ENCODE measurements at places on chromosomes 16 and 17.

- no peaks in the 10 kb centered on the region for H3K36me3 ChIP-seq
- H3K4me3 ChIP-seq = no peak overlapping the region
- DNase-seq = no peak
- no peaks in the 10 kb centered on the region for H3K4me1 ChIP-seq
- no peaks in the 10 kb centered on the region for H3K27me3 ChIP-seq
- no peak overlapping the region for H3K27ac ChIP-seq
Observed at GRCh38 chr17:41871789-41872188, 6.6 kb upstream of the KLHL11 start.

DNA sequence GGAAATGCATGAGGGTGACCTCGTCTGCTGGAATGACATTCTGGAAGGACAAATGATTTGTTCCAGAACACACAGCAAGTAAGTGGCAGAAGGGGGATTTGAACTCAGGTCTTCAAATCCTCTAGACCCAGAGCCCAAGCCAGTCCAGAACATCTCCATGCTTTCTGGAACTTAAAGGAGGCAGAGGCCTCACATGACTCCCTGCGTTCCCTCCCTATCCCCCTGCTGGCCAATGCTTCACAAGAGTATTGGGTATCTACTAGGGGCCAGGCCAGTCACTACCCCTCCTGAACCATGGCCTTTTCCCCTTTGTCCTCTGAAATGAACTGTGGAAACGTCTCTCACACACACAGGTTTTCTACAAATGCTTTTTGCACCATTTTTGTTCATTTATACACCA is 7.6 kb upstream of the BEAN1 start:
- no peaks in the 10 kb centered on the region for H3K27me3 ChIP-seq
- H3K4me3 ChIP-seq = no peak overlapping the region
- DNase-seq = no peak
- H3K27ac ChIP-seq = no peak overlapping the region
- H3K36me3 ChIP-seq = no peaks in the 10 kb centered on the region

- no peaks in the 10 kb centered on the region for H3K27me3 ChIP-seq
- H3K4me3 ChIP-seq = peak overlapping the region; percentile 98
- H3K27ac ChIP-seq = peak overlapping the region; percentile 100
- DNase-seq = peak; percentile 87
- H3K36me3 ChIP-seq = no peaks in the 10 kb centered on the region
Observed at GRCh38 chr17:45160447-45161287, 1.0 kb upstream of the HEXIM2 start.

DNA sequence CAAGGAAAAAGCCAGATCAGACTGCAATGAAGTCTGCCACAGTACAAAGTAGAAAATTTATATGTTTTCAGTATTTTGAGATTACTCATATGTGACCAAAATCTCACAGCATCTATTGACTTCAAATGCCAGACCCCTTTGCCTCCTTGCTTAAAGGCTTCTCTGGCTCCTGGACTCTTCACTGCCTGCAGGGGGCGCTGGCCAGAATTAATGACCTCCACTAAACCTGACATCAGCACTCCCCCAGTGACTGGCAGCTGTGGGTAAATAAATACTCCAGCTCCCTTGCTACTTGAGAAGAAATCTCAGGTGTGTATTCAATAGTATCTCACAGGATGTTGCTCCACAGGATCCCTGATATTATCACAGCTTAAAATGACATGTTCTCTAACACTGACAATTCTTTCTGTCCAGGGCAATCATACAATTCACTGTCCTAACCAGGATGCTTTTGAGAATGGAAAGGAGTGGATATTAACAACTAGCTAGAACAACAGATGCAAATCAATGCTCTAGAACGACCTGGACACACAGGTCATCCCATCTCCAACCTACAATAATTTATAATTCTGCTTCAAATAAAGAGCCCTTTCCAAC is 4.0 kb downstream of the BECN1 start:
- H3K27ac ChIP-seq = no peak overlapping the region
- H3K27me3 ChIP-seq = no peaks in the 10 kb centered on the region
- peaks cover 7% of the 10 kb centered on the region for H3K4me1 ChIP-seq
- peak; percentile 68 for DNase-seq
- H3K4me3 ChIP-seq = no peak overlapping the region

GRCh38 chr17:50364715-50365114 is 8.3 kb downstream of the MRPL27 start:
- no peak for DNase-seq
- H3K4me1 ChIP-seq = peaks cover 20% of the 10 kb centered on the region
- H3K27ac ChIP-seq = no peak overlapping the region
- no peaks in the 10 kb centered on the region for H3K27me3 ChIP-seq

DNA sequence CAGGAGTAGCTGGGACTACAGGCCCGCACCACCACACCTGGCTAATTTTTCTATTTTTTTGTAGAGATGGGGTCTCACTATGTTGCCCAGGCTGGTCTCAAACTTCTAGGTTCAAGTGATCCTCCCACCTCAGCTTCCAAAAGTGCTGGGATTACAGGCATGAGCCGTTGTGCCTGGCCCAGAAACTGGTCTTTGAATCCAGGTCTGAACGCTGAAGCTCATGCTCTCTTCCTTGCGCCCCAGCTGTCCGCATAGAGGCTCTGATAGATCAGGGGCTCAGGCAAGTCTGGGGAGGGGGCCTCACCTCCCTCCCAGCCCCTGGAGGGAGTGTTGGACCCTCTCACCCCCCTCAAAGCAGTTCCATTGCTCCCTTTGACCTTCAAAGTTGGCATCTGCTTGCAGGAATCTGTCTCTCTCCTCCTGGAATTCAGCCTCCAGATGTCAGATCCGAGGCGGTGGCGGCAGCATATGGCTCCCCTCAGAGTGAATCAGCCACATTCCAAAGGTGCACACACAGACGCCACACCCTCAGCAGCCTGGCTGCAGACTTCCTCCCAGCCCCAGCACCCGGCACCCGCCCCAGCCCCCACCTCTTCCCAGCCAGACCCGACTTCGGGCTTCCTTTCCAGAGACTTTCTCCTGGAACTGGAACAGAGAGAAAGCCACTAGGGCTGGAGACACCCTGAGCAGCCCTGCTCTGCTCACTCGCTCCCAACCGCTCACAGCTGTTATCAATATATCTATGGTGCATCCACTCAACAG is 16.9 kb upstream of the GLIS2 start:
- H3K36me3 ChIP-seq = no peaks in the 10 kb centered on the region
- H3K4me1 ChIP-seq = peaks cover 9% of the 10 kb centered on the region
- H3K4me3 ChIP-seq = no peak overlapping the region
- H3K27me3 ChIP-seq = no peaks in the 10 kb centered on the region
- DNase-seq = peak; percentile 35

DNA sequence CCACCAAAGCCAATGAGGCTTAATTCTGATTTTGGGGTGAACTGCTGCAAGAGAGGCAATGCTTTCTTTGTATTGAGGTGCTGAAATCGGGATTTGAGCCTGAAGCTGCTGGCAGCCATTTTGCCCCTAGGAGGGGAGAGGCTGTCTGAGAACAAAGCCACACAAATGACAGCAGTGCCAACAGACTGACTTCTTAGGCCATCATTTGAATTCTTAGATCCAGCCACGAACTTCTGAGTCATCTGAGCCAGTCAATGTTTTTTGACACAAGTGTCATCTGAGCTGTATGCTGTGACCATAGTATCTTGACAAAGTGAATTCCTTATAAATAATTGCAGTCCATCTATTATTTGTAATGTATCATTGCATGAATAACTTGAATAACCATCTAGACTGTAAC is 29.0 kb downstream of the HYDIN start:
- no peaks in the 10 kb centered on the region for H3K27me3 ChIP-seq
- H3K27ac ChIP-seq = no peak overlapping the region
- no peaks in the 10 kb centered on the region for H3K4me1 ChIP-seq
- no peak for DNase-seq
- H3K4me3 ChIP-seq = no peak overlapping the region

DNA sequence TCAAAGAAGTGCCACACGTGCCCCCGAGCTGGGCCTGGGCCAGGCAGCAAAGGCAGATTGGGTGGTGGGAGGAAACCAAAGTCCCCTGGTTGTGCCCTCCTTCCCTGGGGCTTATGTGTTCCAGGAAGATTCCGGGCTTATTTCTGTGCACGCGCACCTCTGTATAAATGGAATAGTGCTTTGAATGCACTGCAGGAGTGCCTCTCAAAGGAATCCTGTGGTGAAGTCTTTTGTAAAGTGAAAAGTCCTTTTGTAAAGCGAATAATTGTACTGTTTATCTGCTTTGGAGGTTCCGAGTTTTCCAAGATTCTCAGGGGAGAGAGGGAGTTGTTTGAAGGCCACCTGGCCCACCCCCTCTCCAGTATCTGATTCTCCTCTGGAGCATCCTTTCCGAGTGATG is 26.8 kb downstream of the C17orf75 start:
- no peak overlapping the region for H3K27ac ChIP-seq
- H3K4me3 ChIP-seq = no peak overlapping the region
- no peak for DNase-seq
- H3K4me1 ChIP-seq = no peaks in the 10 kb centered on the region

DNA sequence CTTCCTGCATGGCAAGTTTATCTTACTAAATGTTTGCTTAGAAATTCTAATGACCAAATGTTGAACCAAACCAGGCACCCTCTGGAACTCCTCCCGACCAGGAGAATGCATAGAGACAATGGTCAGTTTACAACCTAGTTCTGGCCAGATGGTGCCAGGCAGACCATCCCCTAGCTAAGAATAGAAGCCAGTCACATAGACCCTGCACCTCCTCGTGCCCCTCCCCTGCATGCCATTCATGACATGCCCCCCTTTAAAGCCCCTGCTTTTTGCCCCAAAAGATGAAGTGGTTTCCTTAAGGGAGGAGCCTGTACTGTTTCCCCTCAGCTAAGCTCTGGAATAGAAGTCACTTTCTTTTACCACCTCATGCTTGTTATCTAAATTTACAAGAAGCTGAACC is 6.6 kb upstream of the CPHXL start:
- no peak overlapping the region for H3K4me3 ChIP-seq
- no peaks in the 10 kb centered on the region for H3K36me3 ChIP-seq

DNA sequence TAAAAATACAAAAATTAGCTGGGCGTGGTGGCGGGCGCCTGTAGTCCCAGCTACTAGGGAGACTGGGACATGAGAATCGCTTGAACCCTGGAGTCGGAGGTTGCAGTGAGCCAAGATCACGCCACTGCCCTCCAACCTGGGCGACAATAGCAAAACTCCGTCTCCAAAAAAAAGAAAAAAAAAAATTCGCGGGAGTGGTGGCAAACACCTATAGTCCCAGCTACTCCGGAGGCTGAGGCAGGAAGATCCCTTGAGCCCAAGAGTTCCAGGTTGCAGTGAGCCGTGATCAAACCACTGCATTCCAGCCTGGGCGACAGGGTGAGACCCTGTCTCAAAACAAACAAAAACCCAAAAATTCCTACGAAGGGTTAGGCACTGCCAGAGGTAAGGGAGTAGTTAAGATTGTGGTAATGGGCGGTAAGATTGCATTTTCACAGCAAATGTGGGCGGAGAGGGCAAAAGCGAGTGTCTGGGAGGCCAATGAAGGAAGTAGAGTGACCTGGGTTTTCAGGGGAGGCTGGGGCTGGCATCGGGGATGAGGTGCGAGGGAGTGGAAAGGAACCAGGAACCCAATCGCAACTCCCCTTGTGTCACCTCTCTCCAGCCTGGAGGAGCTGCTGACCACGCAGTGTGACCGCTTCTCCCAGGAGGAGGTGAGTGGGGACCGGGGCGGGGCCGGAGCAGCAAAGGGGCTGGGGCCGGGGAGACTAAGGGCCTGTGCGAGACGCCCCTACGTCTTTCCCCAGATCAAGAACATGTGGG is 2.6 kb downstream of the MYL11 start:
- DNase-seq = no peak
- H3K27ac ChIP-seq = peak overlapping the region; percentile 100
- peaks cover 13% of the 10 kb centered on the region for H3K4me1 ChIP-seq

DNA sequence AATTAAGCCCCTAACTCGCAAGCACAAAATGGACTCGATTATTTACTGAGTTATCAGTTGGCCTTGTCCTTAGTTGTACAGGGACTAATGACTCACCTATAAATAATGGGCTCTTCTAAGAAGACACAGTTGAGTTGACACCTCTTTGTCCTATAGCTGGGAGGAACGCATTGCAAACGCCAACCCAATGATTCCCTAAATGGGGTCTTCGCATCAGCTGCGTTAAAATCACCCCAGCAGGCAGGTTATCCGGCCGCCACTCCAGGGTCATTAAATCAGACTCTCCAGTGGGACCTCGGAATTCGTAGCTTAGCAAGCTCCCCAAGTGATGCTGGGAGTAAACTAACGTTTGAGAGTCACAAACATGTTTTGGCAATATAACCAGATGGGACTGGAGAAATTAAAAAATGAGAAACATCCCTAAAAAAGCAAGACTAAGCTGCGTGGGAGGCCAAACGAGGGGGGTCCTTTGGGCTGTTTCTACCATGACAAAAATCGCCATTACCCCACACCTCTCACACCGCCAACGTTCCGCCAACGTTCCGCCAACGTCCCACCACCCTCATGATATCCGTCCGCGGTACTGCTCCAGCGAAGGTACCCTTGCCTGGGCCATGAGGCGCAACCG is 932 bp upstream of the NFE2L1 start:
- H3K27ac ChIP-seq = peak overlapping the region; percentile 99
- no peak for DNase-seq
- peaks cover 31% of the 10 kb centered on the region for H3K4me1 ChIP-seq

GRCh38 chr16:80122115-80122514 is 418.7 kb upstream of the DYNLRB2 start:
- peak overlapping the region; percentile 46 for H3K27ac ChIP-seq
- H3K27me3 ChIP-seq = no peaks in the 10 kb centered on the region
- DNase-seq = peak; percentile 91
- no peak overlapping the region for H3K4me3 ChIP-seq
- no peaks in the 10 kb centered on the region for H3K36me3 ChIP-seq

DNA sequence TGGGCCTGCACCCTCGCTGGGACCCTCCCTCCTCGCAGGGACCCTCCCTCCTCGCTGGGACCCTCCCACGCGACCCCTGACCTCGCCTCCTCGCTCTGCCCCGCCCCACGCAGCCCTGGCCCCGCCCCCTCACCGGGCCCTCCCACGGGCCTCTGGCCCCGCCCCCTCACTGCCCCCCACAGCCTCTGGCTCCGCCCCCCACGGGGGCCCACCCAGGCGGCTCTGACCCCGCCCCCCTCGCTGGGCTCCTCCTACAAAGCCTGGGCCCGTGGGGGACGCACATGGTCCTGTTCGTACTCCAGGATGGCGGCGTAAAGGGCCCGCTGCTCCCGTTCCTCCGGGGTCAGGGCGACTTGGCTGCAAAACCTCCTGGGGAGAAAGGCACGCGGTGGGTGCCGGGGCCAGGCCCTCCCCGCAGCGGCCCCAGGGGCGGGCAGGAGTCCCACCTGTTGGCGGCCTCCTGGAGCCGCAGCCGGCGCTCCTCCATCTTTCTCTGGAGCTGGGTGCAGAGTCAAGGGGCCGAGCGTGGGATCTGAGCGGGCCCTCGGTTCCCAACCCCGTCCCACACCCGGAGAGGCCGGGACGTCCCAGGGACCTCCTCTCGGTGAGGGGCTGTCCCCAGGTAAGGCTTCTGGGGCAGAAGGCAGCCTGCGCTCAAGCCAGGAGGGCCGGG is 9.0 kb downstream of the VPS9D1 start:
- H3K27me3 ChIP-seq = no peaks in the 10 kb centered on the region
- no peak overlapping the region for H3K27ac ChIP-seq
- peak; percentile 69 for DNase-seq
- peak overlapping the region; percentile 20 for H3K4me3 ChIP-seq
- H3K4me1 ChIP-seq = no peaks in the 10 kb centered on the region
- no peaks in the 10 kb centered on the region for H3K36me3 ChIP-seq

GRCh38 chr16:23317266-23317661 is 15.2 kb downstream of the SCNN1B start:
- H3K36me3 ChIP-seq = no peaks in the 10 kb centered on the region
- no peaks in the 10 kb centered on the region for H3K27me3 ChIP-seq
- H3K4me1 ChIP-seq = no peaks in the 10 kb centered on the region
- no peak overlapping the region for H3K27ac ChIP-seq
- DNase-seq = no peak
